ENCODE measurements at places on chromosomes 7 and 10. TPM values are rescaled to one million over a fixed set of nuclear protein-coding genes. Genes with fewer than 3 reads are reported as not detected.

The SAMD9L gene
- 5.3 TPM for polyA plus RNA-seq

The ARID5B gene
- polyA plus RNA-seq = 52.1 TPM

The CHAT gene
- polyA plus RNA-seq = not detected

The TRIM73 gene
- polyA plus RNA-seq = 4.8 TPM

The BLVRA gene
- 52.0 TPM for polyA plus RNA-seq

The LLCFC1 gene
- 0.53 TPM for polyA plus RNA-seq

The RET gene
- polyA plus RNA-seq = 26.1 TPM

The NRF1 gene
- 23.0 TPM for polyA plus RNA-seq

The CAPZA2 gene
- polyA plus RNA-seq = 225 TPM

The DNAH11 gene
- 2.1 TPM for polyA plus RNA-seq

The C10orf105 gene
- polyA plus RNA-seq = 0.15 TPM

The SPDYE8 gene
- polyA plus RNA-seq = 0.15 TPM

The CAMK1D gene
- 12.4 TPM for polyA plus RNA-seq

The STEAP2 gene
- 11.8 TPM for polyA plus RNA-seq

The DGKB gene
- polyA plus RNA-seq = 3.4 TPM

The MOGAT3 gene
- polyA plus RNA-seq = 0.87 TPM

The SPDYE16 gene
- 2.3 TPM for polyA plus RNA-seq

The ACTL6B gene
- polyA plus RNA-seq = not detected

The ANKRD1 gene
- polyA plus RNA-seq = 1.2 TPM

The RAB11FIP2 gene
- 49.2 TPM for polyA plus RNA-seq

The PHF14 gene
- polyA plus RNA-seq = 71.0 TPM

The ACTR3C gene
- polyA plus RNA-seq = 12.3 TPM

The STRA8 gene
- 0.26 TPM for polyA plus RNA-seq

The METTL27 gene
- 6.4 TPM for polyA plus RNA-seq

The USP54 gene
- 39.4 TPM for polyA plus RNA-seq

The ZNF716 gene
- 0.03 TPM for polyA plus RNA-seq

The LRCH4 gene
- polyA plus RNA-seq = 36.3 TPM

The GDF2 gene
- not detected for polyA plus RNA-seq

The DPP6 gene
- 51.6 TPM for polyA plus RNA-seq

The NEBL gene
- 85.2 TPM for polyA plus RNA-seq

The CRYGN gene
- polyA plus RNA-seq = 3.6 TPM

The AGK gene
- polyA plus RNA-seq = 35.2 TPM

The AKR1C8 gene
- polyA plus RNA-seq = 0.64 TPM

The HMX3 gene
- polyA plus RNA-seq = not detected
